ENCODE measurements at places on chromosomes 12 and 14.

- no peak for DNase-seq
Measured at GRCh38 chr14:73254247-73255004, 17.1 kb downstream of the PAPLN start.

DNA sequence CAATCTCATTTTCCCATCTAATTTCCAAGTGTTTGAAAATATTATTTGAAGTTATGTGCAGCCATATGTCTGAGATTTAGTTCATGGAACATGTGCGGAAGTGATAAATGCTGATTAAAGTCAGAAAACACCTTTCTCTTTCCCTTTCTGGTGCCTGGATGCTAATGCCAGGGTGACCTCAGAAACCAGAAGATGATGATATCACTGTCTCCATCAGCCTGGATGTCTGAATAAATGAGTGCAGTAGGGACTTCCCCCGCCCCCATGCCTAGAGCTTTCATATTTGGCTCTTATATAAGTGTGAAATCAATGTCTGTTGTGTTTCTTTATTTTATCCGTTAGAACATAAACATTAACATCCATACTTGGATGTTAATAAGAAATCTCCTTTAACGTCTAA, 261.9 kb upstream of the LRIG3 start:
- DNase-seq = no peak

DNA sequence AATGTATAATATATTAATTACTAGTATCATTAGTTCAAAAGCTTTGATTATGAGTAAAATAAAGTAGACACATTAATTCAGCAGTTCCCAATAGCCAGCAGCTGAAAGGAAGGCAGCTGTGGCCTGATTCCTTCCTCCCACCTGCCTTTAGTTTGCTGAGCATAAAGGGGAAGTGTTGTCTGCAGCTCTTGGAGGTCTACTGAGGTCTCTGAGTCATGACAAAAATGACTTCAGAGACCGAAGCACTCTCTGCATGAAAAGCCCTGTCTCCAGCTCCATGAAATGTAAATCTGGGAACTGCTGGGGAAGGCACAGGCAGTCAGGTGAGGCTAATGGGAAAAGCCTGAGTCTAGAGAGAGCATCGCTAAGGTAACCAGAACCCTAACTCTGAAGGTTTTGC, 165.4 kb downstream of the NRXN3 start:
- no peak for DNase-seq

- peak; percentile 94 for DNase-seq
Measured at GRCh38 chr12:52521568-52522266, 1.5 kb upstream of the KRT5 start.

DNA sequence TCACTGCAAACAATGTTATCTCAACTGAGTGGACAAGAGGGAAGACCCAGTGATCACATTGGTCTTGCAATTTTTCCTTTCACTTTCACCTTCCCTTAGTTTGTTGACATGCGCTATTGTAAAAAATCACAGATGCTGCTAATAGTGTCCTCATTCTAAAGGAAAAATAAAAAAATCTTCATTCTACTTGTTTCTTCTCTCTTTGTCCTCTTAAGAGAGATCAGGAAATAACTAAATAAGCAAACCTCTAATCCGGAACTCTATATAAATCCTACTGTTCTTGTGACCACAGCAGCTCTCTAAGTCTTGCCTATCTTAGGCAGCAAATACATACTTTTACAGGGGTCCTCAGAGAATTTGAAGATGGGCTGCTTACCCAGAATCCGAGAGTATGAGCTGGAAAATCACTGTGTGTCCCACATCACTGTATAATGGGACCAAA, 257.7 kb downstream of the NAV3 start:
- no peak for DNase-seq

DNA sequence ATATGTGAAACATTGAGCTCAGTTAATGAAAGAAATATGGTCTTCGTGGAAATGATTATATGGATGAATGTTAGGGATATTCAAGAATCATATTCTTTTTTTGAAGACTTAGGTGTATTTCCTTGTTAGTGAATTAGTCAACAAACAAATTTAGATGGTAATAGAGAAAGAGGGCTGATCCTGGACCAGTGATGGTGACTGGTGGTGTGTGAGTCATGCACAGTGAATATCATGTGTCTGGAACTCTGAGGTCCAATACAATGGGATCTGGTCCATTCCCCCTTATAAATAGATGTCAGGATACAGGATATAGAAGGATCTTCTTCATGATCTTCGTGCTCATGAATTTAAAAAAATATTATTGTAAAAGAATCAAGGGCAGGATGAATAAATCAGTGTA, 64.4 kb upstream of the RTL1 start:
- DNase-seq = no peak

GRCh38 chr12:75905922-75906321, 125.7 kb downstream of the PHLDA1 start:
- DNase-seq = no peak

DNA sequence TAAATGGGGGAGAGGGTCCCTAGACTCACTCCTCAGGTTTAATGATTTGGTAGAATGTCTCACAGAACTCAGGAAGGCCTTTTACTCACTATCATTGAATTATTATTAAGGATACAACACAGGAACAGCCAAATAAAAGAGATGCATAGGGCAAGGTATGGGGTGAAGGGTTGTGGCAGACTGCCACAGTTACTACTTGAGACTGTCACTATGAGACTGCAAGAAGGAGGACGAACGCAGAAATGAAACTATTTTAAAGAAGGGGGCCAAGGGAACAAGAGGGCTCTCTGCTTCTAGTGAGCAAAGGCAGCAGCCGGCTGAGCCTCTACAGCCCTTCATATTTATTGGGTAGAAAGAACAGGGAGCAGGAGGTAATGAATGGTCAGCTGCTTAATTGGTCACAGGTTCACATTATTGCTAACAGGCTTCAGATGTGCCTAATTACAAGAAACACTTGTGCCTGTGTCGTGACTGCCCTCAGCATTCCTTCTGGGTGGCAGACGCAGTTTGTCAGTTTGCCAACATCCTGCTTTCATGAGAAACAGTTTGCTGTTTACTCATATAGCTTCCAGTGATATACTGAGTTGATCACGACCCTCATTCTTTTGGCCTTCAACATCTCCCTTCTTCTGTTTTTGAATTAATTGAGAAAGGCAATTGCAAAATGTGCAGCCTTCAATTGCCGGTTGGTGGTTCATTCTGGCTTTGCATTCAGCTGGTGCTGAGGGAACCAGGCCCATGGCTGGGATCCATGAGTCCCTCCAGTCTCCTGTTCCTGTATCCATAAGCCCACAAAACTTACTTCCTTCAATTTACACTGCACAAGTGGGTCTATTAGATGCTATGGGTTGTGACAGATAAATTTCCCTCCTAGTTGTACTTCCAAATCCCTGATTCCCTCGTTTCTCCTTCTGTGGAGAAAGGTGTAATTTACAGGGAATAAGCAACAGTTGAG, 82.8 kb upstream of the PLEKHG7 start:
- DNase-seq = no peak

Measured in keratinocyte (primary cell).